ENCODE measurements at places on chromosomes 11 and 22. TPM values are rescaled to one million over a fixed set of nuclear protein-coding genes. Genes with fewer than 3 reads are reported as not detected.

DNA sequence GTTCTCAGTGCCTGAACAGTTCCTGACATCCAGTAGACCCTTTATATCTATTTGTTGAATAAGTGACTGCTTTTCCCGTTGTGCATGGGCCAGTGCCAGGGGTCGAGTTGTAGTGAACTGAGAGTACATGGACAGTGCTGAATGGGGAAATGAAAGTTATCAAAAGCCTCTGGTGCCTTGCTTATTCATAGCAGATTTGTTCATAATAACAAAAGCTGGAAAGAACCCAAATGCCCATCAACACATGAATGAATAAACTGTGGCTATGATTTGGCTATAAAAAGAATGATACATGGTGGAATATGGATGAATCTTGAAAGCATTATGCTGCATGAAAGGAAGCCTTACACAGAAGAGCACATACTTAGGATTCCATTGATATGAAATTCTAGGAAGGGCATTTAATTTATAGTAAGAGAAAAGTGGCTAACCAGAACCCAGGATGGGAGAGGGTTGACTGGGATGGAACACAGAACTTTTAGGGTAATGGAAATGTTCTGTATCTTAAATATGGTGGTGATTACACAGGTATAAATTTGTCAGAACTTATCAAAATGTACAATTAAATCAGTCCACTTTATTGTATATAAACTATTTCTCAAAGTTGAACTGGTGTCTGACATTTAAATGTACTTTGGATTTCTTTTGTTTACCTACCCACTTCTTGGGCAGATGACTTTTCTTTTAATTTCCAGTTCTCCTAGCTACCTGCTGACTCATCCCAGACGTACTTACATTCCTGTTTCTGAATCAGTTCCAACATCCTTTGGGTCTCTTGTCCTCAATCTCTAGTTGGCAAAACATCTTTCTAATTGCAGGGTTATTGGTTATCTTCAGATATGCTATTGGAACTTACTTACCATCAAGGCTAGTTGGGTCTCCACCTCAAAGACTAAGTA lies 42.8 kb downstream of the PACS1 start:
- peaks cover 45% of the 10 kb centered on the region for H3K4me1 ChIP-seq
- no peak overlapping the region for H3K4me3 ChIP-seq
- peak overlapping the region; percentile 67 for H3K27ac ChIP-seq
- DNase-seq, result peak; percentile 90
- H3K27me3 ChIP-seq, result no peaks in the 10 kb centered on the region

GRCh38 chr22:31087744-31088215 lies 6.7 kb downstream of the SMTN start:
- H3K27me3 ChIP-seq, result no peaks in the 10 kb centered on the region
- H3K36me3 ChIP-seq, result no peaks in the 10 kb centered on the region
- no peak overlapping the region for H3K4me3 ChIP-seq
- H3K4me1 ChIP-seq, result peaks cover 9% of the 10 kb centered on the region
- no peak overlapping the region for H3K27ac ChIP-seq

GRCh38 chr22:27679176-27679575 lies 122.4 kb downstream of the MN1 start:
- no peak overlapping the region for H3K4me3 ChIP-seq
- H3K27me3 ChIP-seq, result no peaks in the 10 kb centered on the region
- no peak overlapping the region for H3K27ac ChIP-seq
- H3K36me3 ChIP-seq, result no peaks in the 10 kb centered on the region
- no peak for DNase-seq
- H3K4me1 ChIP-seq, result no peaks in the 10 kb centered on the region

DNA sequence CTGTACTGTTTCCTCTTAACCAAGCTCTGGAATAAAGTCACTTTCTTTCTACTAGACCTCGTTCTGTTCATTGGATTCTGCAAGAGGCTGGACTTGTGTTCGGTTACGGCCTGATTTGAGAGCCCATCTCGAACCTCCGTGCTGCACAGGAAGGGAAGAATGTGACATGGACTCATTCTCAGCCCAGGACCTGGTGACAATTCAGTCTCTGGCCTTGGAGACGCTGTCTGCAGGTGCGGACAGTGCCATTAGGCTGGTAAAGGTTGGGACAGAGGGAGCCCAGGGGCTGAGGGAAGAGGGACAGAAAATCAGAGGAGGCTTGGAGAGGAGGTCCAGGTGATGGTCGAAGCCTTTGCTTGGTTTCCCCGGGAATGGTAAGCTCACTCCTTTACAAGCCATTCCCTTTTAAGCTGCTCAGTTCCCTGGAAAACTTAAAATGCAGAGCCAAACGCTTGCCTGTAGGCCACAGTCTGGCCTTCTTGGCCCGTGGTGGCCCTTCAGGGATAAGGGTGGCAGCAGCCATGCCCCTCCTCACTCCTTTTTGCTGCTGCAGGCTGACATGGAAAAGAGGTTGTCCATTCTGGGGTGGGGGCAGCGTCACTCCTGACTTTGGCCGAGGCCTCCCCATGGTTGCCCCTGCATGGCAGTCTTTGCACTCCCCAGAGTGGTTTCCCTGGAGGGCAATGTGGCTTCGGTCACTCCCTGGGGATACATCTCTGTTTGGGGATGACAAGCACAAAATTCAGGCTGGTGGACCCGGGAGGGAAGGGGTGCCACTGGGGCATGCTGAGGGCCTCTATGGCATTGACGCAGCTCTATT lies 52.3 kb downstream of the SHISAL1 start:
- H3K27ac ChIP-seq, result no peak overlapping the region
- DNase-seq, result no peak
- no peaks in the 10 kb centered on the region for H3K4me1 ChIP-seq
- no peaks in the 10 kb centered on the region for H3K36me3 ChIP-seq

The RTN4RL2 gene
- 3.4 TPM for total RNA-seq
